ENCODE measurements at places on chromosomes 5 and 9.

GRCh38 chr5:78927657-78928282 is 57.3 kb downstream of the ARSB start:
- DNase-seq: no peak

- no peak for DNase-seq
Measured at GRCh38 chr5:99449786-99450185, 521.0 kb upstream of the CHD1 start.

DNA sequence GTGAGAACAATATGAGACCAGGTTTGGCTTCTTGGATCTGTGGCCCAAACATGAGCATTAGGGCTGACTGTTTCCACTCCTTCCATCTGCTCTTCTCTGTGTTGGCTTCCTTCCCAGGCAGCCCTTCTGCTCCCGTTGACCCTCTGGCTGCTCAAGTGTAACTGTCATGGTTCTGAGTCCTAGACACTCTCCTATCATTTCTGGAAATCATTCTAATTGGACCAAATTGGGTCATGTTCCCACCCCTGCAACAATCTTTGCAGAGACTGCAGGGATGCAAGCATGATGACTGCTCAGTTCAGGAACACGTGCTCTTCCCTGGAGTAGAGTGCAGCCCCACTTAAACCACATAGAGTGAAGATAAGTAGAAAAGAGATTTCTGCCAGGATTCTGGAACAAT is 741.4 kb downstream of the TAF11L14 start:
- DNase-seq: no peak

DNA sequence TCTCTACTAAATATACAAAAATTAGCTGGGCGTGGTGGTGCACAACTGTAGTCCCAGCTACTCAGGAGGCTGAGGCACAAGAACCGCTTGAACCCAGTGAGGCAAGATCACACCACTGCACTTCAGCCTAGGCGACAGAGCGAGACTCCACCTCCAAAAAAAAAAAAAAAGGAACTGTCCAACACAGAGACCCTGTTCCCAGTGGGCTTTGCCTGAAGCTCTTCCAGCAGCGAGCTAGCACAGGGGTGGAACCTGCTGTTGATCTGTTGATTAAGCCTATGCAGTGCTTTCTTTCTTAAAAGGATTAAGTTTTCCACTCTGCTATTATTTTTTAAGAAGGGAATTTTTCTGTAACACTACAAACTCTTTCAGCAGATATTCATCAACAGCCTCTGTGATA is 171.0 kb upstream of the TUT7 start:
- DNase-seq: no peak
